Stimulated activated CD4-positive, alpha-beta T cell treated with anti-CD3 and anti-CD28 coated beads, Interleukin-2, amount 100 ng/mL, for 24 hours (primary cell): ENCODE measurements at places on chromosomes 13 and 19.

DNA sequence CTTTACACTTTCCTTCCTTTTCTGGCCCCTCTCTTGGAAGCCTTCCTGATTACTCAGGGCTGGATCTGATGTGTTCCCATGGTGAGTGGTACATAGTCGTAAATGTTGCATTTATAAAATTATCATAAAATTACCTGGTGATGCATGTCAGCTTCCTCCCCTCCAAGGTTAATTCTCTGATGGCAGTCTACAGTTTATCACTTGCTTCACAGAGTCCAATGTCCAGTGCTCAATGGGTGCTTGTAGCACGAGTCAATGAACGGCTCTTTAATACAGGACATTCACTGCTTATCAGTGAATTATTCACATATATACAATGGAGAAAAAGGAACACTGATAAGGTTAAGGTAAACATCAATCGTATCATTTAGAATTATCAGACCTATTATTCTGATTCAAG, 27.0 kb upstream of the OXGR1 start:
- no peak for DNase-seq

GRCh38 chr19:37551129-37551993, 43.2 kb downstream of the ZNF571 start:
- DNase-seq = peak; percentile 33

DNA sequence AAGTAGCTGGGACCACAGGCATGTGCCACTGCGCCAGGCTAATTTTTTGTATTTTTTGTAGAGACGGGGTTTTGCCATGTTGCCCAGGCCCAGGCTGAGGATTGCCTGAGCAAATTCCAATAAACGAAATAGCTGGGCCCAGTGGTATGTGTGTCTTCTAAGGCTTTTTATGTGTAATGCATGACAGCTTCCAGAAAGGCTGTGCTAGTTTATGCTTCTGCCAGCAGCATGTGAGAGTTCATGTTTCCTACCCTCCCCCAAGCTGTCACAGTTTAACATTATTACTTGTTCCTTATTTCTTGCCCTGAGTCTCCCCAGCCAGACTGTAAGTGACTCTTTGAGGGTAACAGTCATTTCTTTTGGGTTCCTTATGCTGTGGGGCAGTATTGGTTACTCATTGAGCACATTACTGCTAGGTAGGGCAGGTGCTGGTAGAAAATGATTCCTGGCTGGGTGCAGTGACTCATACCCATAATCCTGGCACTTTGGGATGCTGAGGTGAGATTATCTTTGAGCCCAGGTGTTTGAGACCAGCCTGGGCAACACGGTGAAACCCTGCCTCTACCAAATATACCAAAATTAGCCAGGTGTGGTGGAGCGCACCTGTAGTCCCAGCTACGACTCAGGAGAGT, 13.6 kb downstream of the GPATCH1 start:
- DNase-seq = no peak

DNA sequence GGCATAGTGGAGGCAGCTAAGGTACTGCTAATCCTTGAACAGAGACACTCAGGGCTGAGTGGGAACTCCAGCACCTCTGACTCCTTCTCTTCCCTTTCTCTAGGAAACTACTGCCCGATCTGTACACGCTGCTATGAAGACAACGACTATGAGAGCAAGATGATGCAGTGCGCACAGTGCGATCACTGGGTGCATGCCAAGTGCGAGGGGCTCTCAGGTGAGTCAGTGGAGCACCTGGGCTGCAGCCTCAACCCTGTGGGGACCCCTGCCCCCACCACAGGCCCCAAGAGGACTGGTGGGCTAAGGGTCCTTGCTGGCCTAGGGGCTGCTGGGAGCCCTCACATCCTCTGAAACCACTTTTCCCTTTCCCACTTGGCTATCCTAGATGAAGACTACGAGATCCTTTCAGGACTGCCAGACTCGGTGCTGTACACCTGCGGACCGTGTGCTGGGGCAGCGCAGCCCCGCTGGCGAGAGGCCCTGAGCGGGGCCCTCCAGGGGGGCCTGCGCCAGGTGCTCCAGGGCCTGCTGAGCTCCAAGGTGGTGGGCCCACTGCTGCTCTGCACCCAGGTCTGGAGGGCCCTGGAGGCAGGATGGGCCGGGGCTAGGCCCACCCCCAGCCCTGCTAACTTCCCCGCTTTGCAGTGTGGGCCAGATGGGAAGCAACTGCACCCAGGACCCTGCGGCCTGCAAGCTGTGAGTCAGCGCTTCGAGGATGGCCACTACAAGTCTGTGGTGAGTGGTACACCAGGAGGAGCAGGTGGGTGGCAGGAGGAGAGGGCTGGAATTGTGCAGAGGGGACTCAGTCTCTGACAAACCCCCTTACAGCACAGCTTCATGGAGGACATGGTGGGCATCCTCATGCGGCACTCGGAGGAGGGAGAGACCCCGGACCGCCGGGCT, 9.5 kb downstream of the KMT2B start:
- no peak for DNase-seq

DNA sequence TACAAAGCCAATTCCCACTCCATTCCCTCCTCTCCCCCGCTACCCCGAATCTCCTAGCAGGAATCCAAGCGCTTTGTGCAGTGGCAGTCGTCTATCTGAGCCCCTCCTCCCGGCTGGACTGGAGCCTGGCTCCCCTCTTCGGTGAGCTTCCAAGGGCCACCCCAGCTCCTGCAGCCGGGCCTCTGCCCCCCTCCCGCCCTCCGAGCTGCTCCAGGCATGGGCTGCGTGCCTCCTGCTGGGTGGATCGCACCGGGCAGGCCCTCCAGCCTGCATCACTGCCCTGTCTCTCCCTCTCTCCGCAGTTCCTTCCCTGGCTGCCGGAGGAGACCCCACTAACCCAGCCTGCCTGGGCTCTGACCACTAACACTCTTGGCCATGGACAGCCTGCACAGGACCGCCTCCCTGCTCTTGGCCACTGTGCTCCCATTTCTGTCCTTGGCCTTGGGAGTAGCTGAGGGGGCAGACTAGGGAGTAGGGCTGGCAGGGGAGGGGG, 12.9 kb upstream of the LENG8 start:
- DNase-seq = no peak

DNA sequence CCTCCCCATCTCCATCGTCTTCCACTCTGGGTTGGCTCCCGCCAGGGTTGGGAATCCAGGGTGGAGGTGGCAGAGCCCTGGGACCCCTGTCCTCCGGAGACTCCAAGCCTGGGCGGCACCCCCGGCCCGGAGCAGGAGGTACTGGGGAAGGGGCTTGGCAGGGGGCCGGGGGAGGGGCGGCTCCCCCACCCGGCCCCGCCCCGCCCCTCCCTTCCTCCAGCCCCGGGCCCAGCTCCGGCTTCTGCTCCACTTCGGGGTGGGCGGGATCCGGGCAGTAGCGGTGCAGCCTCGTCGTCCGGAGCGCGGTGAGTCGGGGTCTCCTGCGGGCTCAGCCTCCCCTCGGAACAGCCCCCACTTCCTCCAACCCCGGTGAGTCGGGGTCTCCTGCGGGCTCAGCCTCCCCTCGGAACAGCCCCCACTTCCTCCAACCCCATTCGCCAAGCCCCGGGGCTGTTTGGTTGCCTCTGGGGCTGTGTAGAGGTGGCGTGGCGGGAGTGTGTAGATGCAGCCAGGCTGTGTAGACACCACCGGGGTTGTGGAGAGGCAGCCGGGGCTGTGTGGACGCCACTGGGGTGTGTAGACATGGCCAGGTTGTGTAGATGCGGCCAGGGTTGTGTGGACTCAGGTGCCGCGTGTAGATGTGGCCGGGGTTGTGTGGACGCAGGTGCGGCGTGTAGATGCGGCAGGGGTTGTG, at the start of gene TMPRSS9:
Gene TMPRSS9 (plus strand): TSS at position 274 of the 694 bp plus-strand sequence. CDS start 29,521 bp downstream, outside the sequence.
- DNase-seq = no peak

- no peak for DNase-seq
Measured at GRCh38 chr19:49932731-49933131, 3.4 kb upstream of the NUP62 start.

DNA sequence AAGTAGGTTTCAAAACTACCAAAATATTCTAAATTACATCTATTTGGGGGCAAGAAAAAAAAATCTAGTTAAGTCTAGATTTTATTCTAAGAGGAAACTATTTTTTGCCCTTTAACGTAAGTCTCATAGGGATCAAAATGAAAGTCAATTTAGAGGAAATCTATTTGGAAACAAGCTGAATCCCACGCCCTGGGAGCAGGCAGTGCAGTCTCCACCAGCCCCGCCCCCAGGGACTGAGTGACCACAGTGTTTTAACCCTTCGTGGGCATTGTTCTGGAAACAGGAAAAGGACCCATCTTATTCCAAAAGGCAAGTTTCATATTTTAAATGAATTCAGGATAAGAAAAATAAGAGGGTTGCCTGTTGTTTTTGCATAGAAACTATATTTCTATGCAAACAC, 209.7 kb downstream of the SPRY2 start:
- DNase-seq = no peak
